Activated naive CD8-positive, alpha-beta T cell treated with anti-CD3 and anti-CD28 coated beads, Interleukin-2, amount 10 ng/mL, durations not matched to agents 7 days and 5 days (primary cell): ENCODE measurements at places on chromosomes 2 and 18.

DNA sequence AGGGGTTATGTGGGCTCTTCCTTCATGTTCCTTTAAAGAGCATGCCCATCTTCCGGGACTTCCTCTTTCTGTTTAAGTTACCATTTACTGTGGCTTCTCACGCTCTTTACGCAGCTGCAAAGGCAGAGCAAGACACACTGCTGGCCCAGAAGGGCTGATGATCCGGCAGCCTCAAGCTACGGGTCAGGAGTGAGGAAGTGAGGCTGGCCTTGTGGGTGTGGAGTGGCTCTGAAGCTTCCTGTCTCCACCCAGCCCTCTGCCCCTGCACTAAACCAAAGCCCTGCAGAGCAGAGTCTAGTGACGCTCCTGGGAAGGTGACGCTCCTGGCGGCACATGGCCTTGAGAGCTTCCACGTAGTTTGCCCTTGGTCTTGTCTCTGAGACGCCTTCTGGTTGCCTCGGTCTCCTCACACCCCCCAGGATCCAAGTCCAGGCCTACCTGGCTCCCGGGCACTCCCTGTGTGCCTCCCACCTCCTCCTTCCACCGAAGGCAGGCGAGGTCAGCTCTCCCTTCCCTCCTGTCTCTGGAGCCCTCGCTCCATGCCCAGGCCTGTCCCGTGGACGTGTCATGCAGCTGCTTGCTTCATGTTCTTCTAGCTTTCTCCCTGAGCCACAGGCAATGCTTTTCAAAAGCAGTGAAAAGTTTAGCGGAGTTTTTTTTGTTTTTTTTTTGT lies 50.3 kb downstream of the ARL4C start:
- peak; percentile 82 for DNase-seq

- no peak for DNase-seq
Measured at GRCh38 chr2:109330056-109330455, 201.1 kb downstream of the SH3RF3 start.

- DNase-seq, result no peak
Measured at GRCh38 chr18:57539702-57540101, 46.8 kb downstream of the FECH start.

- no peak for DNase-seq
Measured at GRCh38 chr2:31440764-31441163, 26.2 kb upstream of the XDH start.

GRCh38 chr18:26794230-26795101 lies 71.0 kb downstream of the AQP4 start:
- no peak for DNase-seq

GRCh38 chr2:151947813-151948165 lies 119.6 kb upstream of the ARL5A start:
- no peak for DNase-seq

- DNase-seq, result no peak
Measured at GRCh38 chr2:178479758-178480226, 465 bp upstream of the PLEKHA3 start.

DNA sequence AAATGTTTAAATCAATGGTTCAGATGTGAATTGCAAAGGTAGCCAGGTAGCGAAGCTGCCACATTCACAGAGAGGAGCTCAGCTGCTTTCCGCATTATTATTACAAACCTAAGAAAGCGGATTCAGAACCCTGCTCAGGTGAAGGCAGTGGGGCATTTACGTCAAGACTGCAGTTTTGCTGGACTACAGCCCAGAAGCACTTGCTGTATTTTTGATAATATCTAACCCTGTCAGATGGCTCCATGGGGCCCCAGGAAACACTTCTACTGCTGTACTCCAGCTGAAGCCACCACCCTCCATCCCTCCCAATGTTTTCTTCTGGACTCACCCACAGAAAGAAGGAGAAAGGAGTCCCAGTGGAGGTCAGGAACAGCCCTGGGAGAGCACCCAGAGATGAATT lies 96.9 kb downstream of the TPO start:
- DNase-seq, result no peak

DNA sequence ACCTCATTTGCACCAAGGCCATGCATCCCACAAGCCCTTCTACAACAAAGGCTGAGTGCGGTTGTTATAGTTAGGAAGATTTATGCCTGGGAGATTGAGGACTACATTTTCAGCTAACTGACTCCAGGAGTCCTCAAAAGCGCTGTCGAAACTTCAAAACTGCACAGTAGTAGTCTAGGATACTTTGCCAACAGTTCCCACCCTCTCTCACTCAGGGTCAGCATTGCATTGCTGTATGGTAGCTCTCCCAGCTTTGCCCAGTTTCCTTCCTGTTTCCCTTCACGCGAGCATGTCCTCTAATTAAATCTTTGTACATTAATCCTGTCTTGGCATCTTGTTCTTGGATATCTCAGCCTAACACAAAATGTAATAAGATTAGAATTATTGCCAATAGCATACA lies 420.6 kb upstream of the UBE2E3 start:
- DNase-seq, result no peak

DNA sequence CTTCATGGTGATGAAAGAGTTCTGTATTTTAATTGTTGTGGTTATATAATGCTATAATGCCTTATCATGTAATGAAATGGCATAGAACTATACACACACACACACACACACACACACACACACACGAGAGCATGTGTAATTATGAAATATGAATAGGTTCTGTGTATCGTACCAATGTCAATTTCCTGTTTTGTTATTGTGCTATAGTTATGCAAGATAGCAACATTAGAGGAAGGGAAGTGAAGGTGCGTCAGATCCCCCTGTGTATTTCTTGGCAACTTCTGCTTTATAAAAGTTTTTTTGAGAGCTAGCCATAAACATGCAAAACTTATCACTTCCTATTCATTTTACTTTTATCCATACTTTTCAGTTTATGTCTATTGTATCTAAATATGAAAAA lies 60.7 kb upstream of the ARHGAP15 start:
- no peak for DNase-seq

- DNase-seq, result no peak
Measured at GRCh38 chr2:195830968-195831950, 174.2 kb downstream of the SLC39A10 start.

GRCh38 chr2:134660626-134661402 lies 58.0 kb downstream of the TMEM163 start:
- no peak for DNase-seq

- DNase-seq, result no peak
Measured at GRCh38 chr2:66836851-66837250, 401.9 kb downstream of the MEIS1 start.

DNA sequence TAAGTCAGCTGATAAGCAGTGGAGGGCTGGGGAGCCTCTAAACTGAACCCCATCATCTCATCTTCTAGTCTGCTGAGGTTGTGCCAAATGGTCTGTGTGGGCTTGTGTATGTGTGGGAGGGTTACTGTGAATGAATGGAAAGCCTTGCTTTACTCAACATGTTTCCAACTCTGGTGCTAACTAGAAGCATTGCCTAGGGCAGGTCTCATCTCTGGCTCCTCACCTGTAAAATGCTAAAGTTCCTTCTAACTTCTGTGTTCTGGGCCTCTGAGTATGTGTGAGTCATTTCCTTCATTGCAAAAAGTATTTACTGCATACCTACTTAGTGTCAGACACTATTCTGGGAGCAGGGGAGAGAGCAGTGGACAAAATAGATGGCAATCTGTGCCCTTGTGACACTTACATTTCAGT lies 1.3 kb downstream of the LIPG start:
- no peak for DNase-seq

GRCh38 chr18:48597110-48597509 lies 58.3 kb downstream of the CTIF start:
- DNase-seq, result no peak

DNA sequence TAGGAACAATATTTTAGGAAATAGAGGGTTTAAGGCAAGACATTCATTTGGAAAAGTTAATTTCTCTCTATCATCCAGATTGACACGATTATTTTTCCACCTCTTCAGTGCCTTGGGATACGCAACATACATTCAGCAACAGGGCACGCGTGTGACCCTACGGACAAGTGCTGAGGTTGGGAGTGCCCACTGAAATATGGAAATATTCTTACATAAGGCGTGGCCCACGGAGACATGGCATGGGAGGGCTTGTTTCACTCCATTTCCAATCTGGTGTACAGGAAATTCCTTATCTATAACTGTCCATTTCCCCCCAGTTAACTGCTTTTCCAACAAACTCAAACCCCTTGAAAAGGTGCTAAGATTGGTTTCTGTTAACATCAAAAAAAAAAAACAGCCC lies 20.9 kb upstream of the KIDINS220 start:
- DNase-seq, result no peak

DNA sequence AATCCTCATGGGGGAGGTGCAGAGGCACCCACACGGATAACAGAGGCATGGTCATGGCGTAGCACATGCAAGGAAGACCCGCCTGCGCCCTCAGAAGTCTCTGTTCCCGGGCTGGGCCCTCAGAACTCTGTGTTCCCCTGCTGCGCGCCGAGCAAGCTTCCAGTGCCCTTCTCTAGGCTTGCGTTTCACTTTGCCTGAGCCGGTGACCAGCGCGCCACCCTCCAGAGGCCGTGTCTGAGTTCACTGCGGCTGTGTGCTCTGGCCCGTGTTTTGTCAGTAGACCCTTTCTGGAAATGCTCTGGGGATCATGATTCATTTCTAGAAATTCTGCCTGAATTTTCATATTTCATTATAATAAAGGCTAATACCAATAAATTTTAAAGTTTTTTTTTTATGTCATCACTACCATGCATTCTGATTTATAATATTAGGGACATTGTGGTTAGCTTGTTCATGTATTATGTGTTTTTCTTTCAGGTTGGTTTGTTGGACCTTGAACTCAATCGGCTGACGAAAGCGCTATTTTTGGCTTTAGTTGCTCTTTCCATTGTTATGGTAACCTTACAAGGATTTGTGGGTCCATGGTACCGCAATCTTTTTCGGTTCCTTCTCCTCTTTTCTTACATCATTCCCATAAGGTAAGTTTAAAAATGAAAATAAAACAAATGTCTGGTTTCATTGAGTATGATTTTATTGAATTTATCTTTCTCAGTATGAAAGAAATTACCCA lies 142.7 kb upstream of the NFATC1 start:
- no peak for DNase-seq

DNA sequence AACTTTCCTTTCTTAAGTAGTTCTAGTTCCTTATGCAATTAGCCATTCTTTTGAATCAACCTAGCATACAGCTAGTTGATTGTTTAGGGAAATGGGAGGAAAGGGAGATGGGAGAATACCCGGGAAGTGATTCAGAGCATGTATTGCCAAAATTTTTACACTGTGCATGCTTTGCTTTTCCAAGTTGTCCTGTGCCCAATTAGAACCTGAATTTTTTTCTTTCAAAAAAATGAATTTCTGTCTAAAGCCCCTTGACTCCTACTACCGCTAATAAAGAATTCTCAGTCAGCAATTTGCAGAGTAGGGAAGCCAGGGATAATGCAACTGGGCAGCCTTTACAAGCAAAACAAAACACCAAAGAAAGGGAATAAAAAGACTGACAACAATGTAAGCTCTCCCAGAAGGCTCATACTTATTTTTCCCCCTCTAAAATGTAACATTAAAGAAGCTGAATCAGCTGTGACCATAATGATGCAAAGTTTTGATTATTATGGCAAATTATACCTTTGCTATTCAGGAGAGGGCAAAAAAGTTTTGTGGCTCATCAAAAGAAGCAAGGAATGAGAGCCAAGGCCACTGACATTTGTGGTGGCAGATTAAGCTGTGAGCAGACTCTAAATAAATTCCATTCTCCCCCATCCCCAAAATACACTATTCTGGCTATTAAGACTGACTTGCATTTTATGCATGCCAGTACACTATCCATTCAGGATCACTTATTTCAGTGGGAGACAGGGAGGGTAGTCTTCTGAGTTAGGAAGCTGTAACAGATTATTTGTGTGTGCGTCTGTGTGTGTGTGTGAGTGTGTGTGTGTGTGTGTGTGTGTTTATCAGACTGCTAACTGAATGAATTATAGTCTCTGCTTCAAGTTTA lies 174.3 kb downstream of the ERBB4 start:
- no peak for DNase-seq

GRCh38 chr2:73838889-73839534 lies 10.3 kb downstream of the STAMBP start:
- no peak for DNase-seq

DNA sequence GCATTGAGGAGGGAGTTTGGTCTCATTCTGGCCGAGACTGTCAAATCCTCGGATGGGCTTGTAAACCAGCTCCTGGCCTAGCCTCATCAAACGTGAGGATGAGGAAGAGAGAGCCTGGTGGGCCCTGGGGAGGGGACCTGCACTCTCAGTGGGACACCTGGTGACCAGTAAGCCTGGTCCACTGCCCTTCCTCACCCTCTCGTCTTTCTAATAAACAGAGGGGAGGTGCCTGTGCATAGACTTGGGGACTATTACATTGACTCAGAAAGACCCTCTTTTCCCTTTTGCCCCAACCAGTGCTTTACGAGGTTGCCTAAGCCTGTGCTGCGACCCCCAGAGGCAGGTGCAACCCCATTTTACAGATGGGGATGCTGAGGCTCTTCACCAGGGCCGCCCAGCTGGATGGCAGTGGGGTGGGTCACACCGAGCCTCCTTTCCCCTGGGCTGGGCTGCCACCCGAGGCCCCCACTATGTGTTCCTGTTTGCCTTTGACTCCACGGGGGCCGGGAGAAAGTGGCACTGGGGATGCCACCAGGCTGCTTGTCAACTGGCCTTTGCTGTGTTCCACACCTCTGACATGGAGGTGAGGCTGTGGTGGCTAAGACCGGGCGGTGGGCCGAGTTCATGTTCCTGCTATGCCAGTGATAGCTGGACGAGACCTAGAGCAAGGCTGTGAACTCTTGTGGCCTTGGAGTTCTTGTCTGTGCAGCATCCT lies 85.9 kb downstream of the GLI2 start:
- DNase-seq, result no peak

GRCh38 chr2:40737180-40737579 lies 285.3 kb upstream of the SLC8A1 start:
- no peak for DNase-seq

DNA sequence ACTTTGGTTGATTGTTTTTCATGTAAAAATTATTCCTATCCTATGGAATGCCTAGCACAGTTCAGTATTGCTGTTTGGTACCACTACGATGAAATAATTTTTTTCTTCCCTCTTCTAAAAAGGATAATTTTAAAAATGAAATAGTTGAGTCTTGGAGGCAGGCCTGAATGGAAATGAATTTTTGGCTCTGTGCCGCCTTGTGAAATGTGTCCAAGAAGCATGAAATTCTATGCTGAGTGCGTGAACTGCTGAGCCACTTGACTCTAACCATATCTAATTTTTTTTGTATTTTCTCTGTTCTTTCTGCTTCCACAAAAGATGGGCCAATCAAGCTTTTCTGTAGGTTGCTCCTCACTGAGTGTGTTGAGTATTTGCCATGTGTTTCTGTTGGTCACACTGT lies 95.0 kb downstream of the PRPF40A start:
- no peak for DNase-seq

GRCh38 chr18:53261241-53261640 lies 921.2 kb downstream of the DCC start:
- DNase-seq, result no peak

- no peak for DNase-seq
Measured at GRCh38 chr2:45849491-45850283, 198.2 kb downstream of the PRKCE start.

- DNase-seq, result no peak
Measured at GRCh38 chr2:161004379-161004778, 155.8 kb upstream of the TANK start.

GRCh38 chr2:69065735-69066336 lies 52.9 kb downstream of the ANTXR1 start:
- DNase-seq, result no peak
